ENCODE measurements at places on chromosomes 6 and 20. TPM values are rescaled to one million over a fixed set of nuclear protein-coding genes. Genes with fewer than 3 reads are reported as not detected.

- no peaks in the 10 kb centered on the region for H3K4me1 ChIP-seq
- DNase-seq: no peak
- H3K36me3 ChIP-seq: no peaks in the 10 kb centered on the region
- no peak overlapping the region for H3K27ac ChIP-seq
Measured at GRCh38 chr20:41358717-41359116, 7.9 kb downstream of the EMILIN3 start.

Gene CALHM6
- 16.5 TPM for total RNA-seq

DNA sequence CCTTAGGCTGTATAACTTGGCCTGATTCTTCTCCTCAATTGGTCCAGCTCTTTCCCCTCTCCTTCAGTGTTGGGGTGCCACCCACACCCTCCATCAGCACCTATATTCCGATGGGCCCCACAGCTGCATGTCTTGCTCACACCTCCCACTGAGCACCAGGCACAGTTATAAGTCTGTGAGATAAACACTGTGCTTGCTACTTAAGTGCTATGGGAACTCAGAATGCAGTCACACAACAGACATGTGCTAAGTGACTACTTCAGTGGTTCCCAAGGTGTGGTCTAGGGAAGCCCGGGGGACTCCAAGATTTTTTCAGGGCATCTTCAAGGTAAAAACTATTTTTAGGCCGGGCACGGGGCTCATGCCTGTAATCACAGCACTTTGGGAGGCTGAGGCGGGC, 7.3 kb downstream of the ZC3H12D start:
- peak overlapping the region; percentile 85 for H3K27ac ChIP-seq
- H3K27me3 ChIP-seq: no peaks in the 10 kb centered on the region
- peaks cover 96% of the 10 kb centered on the region for H3K4me1 ChIP-seq
- H3K4me3 ChIP-seq: peak overlapping the region; percentile 60
- peaks cover 76% of the 10 kb centered on the region for H3K36me3 ChIP-seq
- no peak for DNase-seq

DNA sequence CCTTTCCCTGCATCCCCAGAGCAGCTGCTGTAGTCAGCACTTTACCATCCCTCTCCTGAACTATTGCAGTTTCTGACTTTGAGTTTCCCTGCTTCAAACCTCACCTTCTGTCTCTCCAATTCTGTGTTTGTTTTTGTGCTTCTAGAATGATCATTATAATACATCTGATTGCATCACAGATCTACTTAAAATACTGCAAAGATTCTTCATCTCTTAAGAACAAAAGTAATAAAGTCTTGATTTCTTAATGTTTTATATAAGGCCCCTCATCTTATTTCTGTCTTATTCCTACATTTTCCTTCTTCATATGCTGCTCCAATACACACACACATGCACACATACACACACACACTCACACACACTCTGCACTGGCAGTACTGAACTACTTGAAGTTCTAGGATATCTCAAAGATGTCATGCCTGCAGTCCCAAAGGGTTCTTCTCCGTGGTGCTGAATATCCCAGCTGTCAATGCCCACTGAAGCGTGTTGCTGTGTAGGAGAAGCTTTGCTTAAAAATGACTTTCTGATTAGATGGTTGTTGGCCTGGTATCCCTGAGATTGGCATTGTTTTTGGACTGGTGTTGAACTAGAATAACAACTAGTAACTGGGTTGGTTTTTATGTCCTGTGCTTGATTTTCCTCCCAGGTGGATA, 97.2 kb downstream of the MAP3K4 start:
- H3K4me3 ChIP-seq: no peak overlapping the region
- H3K27ac ChIP-seq: no peak overlapping the region
- H3K36me3 ChIP-seq: peaks cover 76% of the 10 kb centered on the region
- H3K4me1 ChIP-seq: no peaks in the 10 kb centered on the region
- DNase-seq: no peak
- no peaks in the 10 kb centered on the region for H3K27me3 ChIP-seq

DNA sequence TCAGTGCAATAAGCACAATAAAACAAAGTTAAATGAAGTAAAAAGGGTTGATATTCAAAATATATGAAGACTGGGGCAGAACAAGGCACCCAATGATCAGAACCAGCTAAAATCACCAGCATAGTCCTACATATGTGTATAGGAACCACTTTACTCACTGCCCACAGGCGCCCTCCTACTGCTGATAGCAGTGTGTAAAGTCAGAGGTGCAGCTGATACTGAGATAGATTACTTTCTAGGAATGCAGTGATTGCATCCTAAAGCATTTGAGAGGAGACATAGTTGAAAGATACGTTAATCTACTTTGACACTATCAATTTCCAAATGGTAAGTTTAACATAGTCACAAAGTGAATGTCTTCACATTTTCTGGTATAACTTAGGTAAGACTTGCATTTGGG, 161.1 kb upstream of the MCHR2 start:
- no peaks in the 10 kb centered on the region for H3K4me1 ChIP-seq
- no peak overlapping the region for H3K27ac ChIP-seq
- no peak overlapping the region for H3K4me3 ChIP-seq
- H3K27me3 ChIP-seq: peaks cover 2% of the 10 kb centered on the region
- no peaks in the 10 kb centered on the region for H3K36me3 ChIP-seq

Gene MYLK4
- 0.49 TPM for total RNA-seq

GRCh38 chr6:136967876-136968752, 46.0 kb downstream of the SLC35D3 start:
- peaks cover 12% of the 10 kb centered on the region for H3K27me3 ChIP-seq
- no peak overlapping the region for H3K27ac ChIP-seq
- no peaks in the 10 kb centered on the region for H3K36me3 ChIP-seq
- H3K4me1 ChIP-seq: peaks cover 4% of the 10 kb centered on the region
- DNase-seq: peak; percentile 39

GRCh38 chr20:3014662-3015061, 28.8 kb upstream of the GNRH2 start:
- H3K4me1 ChIP-seq: no peaks in the 10 kb centered on the region
- H3K27ac ChIP-seq: no peak overlapping the region
- no peak overlapping the region for H3K4me3 ChIP-seq
- H3K27me3 ChIP-seq: no peaks in the 10 kb centered on the region
- peaks cover 48% of the 10 kb centered on the region for H3K36me3 ChIP-seq
- no peak for DNase-seq

Gene TGM2
- 20.8 TPM for total RNA-seq

GRCh38 chr6:104431096-104431495, 428.6 kb downstream of the HACE1 start:
- H3K27me3 ChIP-seq: no peaks in the 10 kb centered on the region
- H3K36me3 ChIP-seq: no peaks in the 10 kb centered on the region
- no peak for DNase-seq
- H3K27ac ChIP-seq: no peak overlapping the region

Gene SPINT4
- not detected for total RNA-seq

DNA sequence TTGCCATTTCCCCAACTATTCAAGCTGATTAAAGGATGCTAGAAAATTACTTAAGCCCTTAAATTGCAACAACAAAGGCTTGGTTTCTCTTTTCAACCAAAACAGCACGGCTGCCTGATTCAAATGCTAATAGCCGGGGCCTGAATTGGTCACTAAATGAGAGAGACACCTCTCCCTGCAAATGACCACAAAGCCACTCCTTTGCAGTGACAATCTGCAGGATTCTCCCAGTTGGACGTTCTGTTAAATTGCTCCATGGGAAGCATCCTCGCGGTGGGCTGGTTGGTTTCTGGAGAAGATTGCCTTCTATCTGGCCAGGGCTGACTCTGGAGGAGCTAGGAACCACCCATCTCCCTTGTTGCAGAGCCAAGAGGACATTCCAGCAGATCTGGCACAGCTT, 29.7 kb upstream of the TBXT start:
- H3K4me1 ChIP-seq: peaks cover 31% of the 10 kb centered on the region
- no peaks in the 10 kb centered on the region for H3K27me3 ChIP-seq
- no peak overlapping the region for H3K27ac ChIP-seq
- no peak overlapping the region for H3K4me3 ChIP-seq
- no peak for DNase-seq
- H3K36me3 ChIP-seq: no peaks in the 10 kb centered on the region

DNA sequence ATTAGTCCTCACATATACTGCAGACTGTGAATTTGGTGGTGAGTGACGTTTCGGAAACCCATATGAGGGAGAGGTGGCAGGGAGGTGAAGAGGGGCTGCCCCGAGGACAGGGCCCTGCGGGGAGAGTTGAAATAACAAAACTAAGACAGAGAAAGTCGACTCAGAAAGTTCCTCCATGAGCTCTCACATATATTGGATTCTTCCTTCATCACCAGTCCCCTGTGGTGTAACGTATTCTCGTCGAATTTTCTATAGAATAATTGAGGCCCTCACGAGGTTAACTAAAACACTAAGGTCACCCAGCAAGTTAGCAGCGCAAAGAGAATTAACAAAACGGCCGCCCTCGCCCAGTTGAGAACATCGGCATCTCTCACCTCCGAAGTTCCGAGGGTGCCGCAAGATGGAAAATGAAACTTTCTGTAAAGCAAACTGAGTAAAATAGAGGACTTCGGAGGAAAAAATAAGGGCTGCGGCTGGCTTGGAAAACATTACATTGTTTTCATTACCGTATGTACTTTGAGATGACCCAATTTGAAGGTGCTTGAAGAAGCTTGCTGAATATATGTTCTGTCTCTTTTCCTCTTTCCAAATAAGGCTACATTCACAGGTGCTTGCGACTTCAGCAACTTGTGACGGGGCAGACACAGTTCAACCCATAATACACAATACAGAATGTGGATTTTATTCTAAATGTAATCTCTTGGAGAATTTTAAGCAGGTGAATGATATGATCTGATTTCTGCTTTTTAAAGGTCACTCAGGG, 490.9 kb upstream of the JARID2 start:
- no peak for DNase-seq
- H3K36me3 ChIP-seq: no peaks in the 10 kb centered on the region
- H3K27me3 ChIP-seq: no peaks in the 10 kb centered on the region

DNA sequence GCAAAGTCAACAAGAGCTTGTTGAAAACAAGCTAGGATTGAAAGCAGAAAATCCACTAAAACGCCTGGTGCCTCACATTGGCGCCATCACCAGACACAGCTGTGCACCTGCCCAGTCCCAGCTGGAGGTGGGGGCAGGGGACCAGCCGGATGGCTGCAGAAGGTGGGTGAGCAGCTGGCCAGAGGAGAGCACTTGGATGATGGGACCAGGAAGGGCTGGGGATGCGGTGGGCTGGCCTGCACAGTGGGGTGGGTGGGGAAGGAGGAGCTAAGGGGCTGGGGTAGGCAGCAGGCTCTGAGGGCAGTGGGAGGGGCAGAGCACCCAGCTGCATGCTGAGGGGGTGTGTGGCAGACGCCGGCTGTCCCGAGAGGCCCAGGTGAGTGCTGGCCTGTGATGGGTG, 7.1 kb downstream of the CABLES2 start:
- no peak for DNase-seq
- H3K36me3 ChIP-seq: peaks cover 6% of the 10 kb centered on the region
- H3K4me1 ChIP-seq: peaks cover 15% of the 10 kb centered on the region

GRCh38 chr6:8277769-8278168, 157.6 kb downstream of the SLC35B3 start:
- H3K27ac ChIP-seq: no peak overlapping the region
- H3K4me3 ChIP-seq: no peak overlapping the region
- DNase-seq: no peak
- no peaks in the 10 kb centered on the region for H3K27me3 ChIP-seq
- no peaks in the 10 kb centered on the region for H3K36me3 ChIP-seq

DNA sequence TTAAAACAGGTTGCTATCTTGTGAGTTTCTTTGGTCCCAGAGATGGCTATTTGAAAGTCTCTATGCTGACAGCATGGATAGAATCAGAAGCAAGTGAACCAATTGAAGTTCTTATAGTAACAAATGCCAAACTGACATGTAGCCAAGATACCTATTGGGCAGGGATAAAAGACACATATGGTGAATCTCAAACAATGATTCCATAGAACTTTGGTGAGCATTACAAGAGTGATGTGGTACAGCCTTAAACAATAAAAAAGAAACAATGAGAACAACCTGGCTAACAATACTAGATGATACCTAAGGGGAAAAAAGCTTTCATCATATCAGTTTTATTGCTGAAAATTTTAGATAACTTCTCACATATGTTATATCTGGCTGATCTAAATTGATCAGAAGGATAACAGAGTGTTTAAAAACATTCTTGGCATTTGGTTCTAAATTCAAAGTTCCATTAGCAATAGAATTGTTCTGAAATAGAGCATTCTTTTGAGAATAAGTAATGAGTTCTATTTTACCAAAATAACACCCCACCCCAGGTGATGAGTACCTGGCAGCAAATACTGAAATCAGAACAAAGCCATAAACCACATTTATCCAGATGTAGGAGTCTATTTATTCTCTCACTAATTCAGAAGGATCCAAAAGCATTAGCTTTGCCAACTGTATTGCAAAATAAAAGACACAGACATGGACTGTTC, 5.8 kb upstream of the HMGCLL1 start:
- H3K4me1 ChIP-seq: no peaks in the 10 kb centered on the region
- no peaks in the 10 kb centered on the region for H3K27me3 ChIP-seq
- H3K4me3 ChIP-seq: no peak overlapping the region

GRCh38 chr20:11453430-11453829, 464.3 kb upstream of the BTBD3 start:
- no peaks in the 10 kb centered on the region for H3K36me3 ChIP-seq
- H3K4me3 ChIP-seq: no peak overlapping the region
- no peak for DNase-seq
- H3K4me1 ChIP-seq: no peaks in the 10 kb centered on the region
- no peak overlapping the region for H3K27ac ChIP-seq

Gene HDGFL1
- total RNA-seq: not detected

Gene DNAH8
- 2.0 TPM for total RNA-seq

Gene RRAGD
- 5.6 TPM for total RNA-seq

Gene FOXF2
- not detected for total RNA-seq

Gene EYS
- not detected for total RNA-seq

- H3K4me1 ChIP-seq: no peaks in the 10 kb centered on the region
- peaks cover 7% of the 10 kb centered on the region for H3K27me3 ChIP-seq
- H3K36me3 ChIP-seq: no peaks in the 10 kb centered on the region
- H3K27ac ChIP-seq: no peak overlapping the region
- H3K4me3 ChIP-seq: no peak overlapping the region
Measured at GRCh38 chr6:69601132-69601531, 195.7 kb downstream of the LMBRD1 start.

GRCh38 chr6:63923139-63923739, 287.6 kb downstream of the PHF3 start:
- no peaks in the 10 kb centered on the region for H3K36me3 ChIP-seq
- H3K4me1 ChIP-seq: no peaks in the 10 kb centered on the region
- H3K27ac ChIP-seq: no peak overlapping the region
- DNase-seq: no peak
- no peak overlapping the region for H3K4me3 ChIP-seq
- no peaks in the 10 kb centered on the region for H3K27me3 ChIP-seq

- H3K27ac ChIP-seq: no peak overlapping the region
- H3K36me3 ChIP-seq: peaks cover 6% of the 10 kb centered on the region
- H3K4me3 ChIP-seq: no peak overlapping the region
- DNase-seq: no peak
- H3K4me1 ChIP-seq: no peaks in the 10 kb centered on the region
Measured at GRCh38 chr6:156582509-156582992, 194.6 kb upstream of the ARID1B start.

DNA sequence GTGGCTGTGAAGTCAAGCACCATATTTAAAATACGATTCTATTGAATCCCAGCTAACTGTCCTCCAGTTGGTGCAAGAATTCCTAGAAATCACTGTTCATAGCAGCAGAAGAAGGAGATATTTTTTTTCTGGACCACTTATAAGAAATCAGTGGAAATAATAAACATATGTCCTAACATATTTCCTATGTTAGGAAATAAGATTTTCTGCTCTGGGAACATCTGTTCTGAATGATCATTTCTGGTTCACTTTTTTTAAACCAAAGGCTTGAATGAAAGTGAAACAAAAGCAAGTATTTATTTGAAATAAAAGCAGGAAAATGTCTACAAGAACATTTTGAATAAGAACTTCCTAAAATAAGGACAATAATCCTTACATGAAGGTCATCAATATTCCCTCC, 138.9 kb upstream of the RALGAPA2 start:
- peaks cover 11% of the 10 kb centered on the region for H3K27me3 ChIP-seq
- DNase-seq: no peak
- H3K4me3 ChIP-seq: no peak overlapping the region
- no peak overlapping the region for H3K27ac ChIP-seq
- no peaks in the 10 kb centered on the region for H3K4me1 ChIP-seq
- H3K36me3 ChIP-seq: no peaks in the 10 kb centered on the region
